ENCODE measurements at places on chromosomes 6 and 20. TPM values are rescaled to one million over a fixed set of nuclear protein-coding genes. Genes with fewer than 3 reads are reported as not detected.

GRCh38 chr6:155444952-155445903 lies 10.4 kb downstream of the NOX3 start:
- no peak for DNase-seq

DNA sequence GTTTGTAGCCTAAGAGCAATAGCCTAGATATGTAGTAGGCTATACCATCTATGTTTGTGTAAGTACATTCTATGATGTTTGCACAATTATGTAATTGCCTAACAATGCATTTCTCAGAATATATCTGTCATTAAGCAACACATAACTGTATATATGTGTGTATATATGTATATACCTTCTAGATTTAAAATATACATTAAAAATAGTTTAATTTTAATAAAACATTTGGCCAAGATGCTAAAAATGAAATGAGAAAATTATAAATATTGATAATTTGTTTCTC lies 20.6 kb downstream of the SESN1 start:
- DNase-seq: no peak

DNA sequence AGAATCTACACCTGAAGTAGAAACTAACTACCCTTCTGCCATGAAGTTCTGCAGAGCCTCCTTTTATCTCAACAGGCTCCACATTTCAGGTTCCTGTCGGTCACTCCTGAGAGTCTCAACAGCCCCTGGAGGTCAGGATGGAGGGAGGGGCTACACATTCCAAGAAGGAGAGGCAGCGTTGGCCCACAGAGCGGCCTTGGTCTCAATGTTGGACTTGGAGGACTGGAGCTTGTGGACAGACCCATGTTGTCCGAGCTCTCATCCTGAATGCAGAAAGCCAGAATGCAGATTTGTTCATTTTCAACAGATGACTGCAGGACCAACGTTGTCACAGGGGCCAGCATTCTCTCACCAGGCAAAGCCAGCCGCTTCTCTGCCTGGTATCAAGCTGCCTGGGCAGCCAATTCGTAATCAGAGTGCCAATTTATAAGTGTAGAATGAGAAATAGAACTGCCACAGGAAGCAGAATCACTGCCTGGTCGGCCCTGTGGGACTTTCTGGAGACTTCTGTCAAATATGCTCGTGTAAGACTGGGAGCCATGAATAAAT lies 212.5 kb upstream of the SNX9 start:
- DNase-seq: no peak

The RIPOR3 gene
- total RNA-seq: 6.0 TPM

The SLC17A3 gene
- total RNA-seq: not detected

- DNase-seq: peak; percentile 85
Observed at GRCh38 chr20:50348096-50348495, 157.5 kb downstream of the CEBPB start.

The OR12D3 gene
- not detected for total RNA-seq

- peak; percentile 91 for DNase-seq
Observed at GRCh38 chr6:31586599-31587281, 663 bp downstream of the LST1 start.
